ENCODE measurements at places on chromosomes 2 and 18. TPM values are rescaled to one million over a fixed set of nuclear protein-coding genes. Genes with fewer than 3 reads are reported as not detected.

Gene CNOT9
- 39.6 TPM for total RNA-seq

Gene AMER3
- 32.8 TPM for total RNA-seq

Gene SERPINB3
- total RNA-seq = not detected

Gene PROC
- not detected for total RNA-seq

Gene OTOS
- 0.94 TPM for total RNA-seq

Gene TYW5
- total RNA-seq = 16.5 TPM

Gene MAP3K19
- total RNA-seq = 0.78 TPM

Gene HOXD13
- not detected for total RNA-seq
